ENCODE measurements at places on chromosomes 4 and X. TPM values are rescaled to one million over a fixed set of nuclear protein-coding genes. Genes with fewer than 3 reads are reported as not detected.

Gene GPR173
- 7.0 TPM for total RNA-seq

Gene FAM9C
- not detected for total RNA-seq

Gene OTUD6A
- not detected for total RNA-seq

Gene CISD2
- total RNA-seq: 26.9 TPM

Gene FBXW7
- total RNA-seq: 30.2 TPM

Gene MAMLD1
- total RNA-seq: 2.5 TPM

Gene POLN
- 0.18 TPM for total RNA-seq
